Neural progenitor cell (in vitro differentiated cells): ENCODE measurements at places on chromosomes 6 and 20. TPM values are rescaled to one million over a fixed set of nuclear protein-coding genes. Genes with fewer than 3 reads are reported as not detected.

CST4 gene
- not detected in 2 replicates for total RNA-seq

JPH2 gene
- not detected in 2 replicates for total RNA-seq

GRCh38 chr20:23159256-23159946, 73.3 kb upstream of the CD93 start:
- no peak for DNase-seq
- no peaks in the 10 kb centered on the region for H3K36me3 ChIP-seq
- no peak overlapping the region for H3K4me3 ChIP-seq
- no peaks in the 10 kb centered on the region for H3K27me3 ChIP-seq

DNA sequence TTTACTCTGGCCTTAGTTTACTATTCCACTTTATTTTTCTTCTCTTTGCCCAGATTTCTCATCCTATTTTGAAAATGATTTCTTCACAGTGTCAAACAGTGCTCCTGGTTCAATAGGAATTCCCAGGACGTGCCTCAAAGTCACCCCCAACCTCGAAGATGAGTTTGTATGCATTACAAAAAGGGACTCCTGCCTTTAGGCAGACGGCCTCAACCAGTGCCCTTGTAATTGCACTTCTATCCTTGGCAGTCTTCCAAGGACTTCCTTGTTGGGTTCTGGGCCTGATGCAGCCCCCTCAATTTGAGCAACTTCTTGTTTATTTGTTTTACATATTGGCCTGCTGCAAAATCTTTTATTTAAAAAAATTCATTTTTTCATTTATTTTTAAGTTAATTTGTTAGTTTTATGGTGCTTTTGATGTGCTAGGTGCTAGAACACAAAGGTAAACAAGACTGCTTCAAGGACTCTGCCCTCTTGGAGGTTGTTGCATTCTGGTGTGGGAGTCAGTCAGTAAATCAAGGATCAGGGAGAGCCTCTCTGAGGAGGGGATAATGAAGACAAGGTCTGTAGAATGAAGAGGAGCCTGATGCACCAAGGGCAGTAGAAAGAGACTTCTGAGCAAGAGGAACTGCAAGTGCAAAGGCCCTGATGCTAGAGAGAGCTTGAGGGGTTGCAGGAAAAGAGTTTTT, 181.5 kb upstream of the LAMP5 start:
- H3K4me3 ChIP-seq, result no peak overlapping the region
- no peaks in the 10 kb centered on the region for H3K36me3 ChIP-seq
- peak overlapping the region; percentile 84 for H3K27ac ChIP-seq
- DNase-seq, result no peak

CLPSL1 gene
- total RNA-seq, result not detected in 2 replicates

TMEM170B gene
- 13.6 and 19.7 TPM in 2 replicates for total RNA-seq

DNA sequence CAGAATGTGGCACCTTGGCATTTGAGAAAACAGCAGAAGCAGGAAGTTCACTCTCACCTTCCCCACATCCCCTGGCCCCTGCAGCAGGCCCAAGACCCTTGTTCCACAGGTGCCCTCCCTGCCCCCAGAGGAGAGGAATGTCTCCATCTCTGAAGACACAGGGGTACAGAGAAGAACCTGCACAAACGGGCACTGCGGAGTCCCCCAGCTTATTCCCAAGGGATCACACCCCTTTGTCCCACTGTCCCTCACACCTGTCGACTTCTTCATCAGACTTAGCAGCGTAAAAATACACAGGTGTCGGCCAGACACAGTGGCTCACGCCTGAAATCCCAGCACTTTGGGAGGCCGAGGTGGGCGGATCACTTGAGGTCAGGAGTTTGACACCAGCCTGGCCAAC, 42.9 kb upstream of the TMEM181 start:
- no peak overlapping the region for H3K27ac ChIP-seq
- no peaks in the 10 kb centered on the region for H3K27me3 ChIP-seq
- no peak for DNase-seq
- H3K36me3 ChIP-seq, result no peaks in the 10 kb centered on the region
- peaks cover 12% of the 10 kb centered on the region for H3K4me1 ChIP-seq
